ENCODE measurements at places on chromosomes 13 and 19. TPM values are rescaled to one million over a fixed set of nuclear protein-coding genes. Genes with fewer than 3 reads are reported as not detected.
A peak's percentile ranks its signal among the peaks of the same experiment; 100 is the strongest.

GRCh38 chr13:75312884-75313520 lies 169.0 kb downstream of the TBC1D4 start:
- no peak for DNase-seq

ZNF701 gene
- total RNA-seq, result 5.8 TPM

GRCh38 chr13:95124959-95125358 lies 176.3 kb downstream of the ABCC4 start:
- DNase-seq, result no peak

- no peak for DNase-seq
Observed at GRCh38 chr19:6216236-6216995, 63.4 kb downstream of the MLLT1 start.

GRCh38 chr13:67740871-67741535 lies 510.9 kb upstream of the PCDH9 start:
- no peak for DNase-seq

DNA sequence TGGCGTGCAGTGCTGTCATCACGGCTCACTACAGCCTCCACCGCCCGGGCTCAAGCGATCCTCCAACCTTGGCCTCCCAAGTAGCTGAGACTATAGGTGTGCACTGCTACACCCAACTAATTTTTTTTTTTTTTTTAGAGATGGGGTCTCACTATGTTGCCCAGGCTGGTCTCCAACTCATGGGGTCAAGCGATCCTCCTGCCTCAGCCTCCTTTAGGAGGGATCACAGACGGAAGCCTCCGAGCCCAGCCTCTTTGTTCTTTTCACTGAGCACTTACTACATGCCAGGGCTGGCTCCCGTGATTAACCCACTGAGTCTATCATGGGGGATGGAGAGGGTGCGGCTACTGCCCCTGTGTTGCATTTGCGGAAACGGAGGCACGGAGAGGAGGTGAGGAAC lies 12.9 kb upstream of the CACTIN start:
- DNase-seq, result no peak

GRCh38 chr19:38252941-38253691 lies 3.1 kb downstream of the PPP1R14A start:
- peak; percentile 52 for DNase-seq

- DNase-seq, result no peak
Observed at GRCh38 chr13:42149136-42149535, 100.7 kb downstream of the DGKH start.

TUBA3C gene
- total RNA-seq, result not detected

DNA sequence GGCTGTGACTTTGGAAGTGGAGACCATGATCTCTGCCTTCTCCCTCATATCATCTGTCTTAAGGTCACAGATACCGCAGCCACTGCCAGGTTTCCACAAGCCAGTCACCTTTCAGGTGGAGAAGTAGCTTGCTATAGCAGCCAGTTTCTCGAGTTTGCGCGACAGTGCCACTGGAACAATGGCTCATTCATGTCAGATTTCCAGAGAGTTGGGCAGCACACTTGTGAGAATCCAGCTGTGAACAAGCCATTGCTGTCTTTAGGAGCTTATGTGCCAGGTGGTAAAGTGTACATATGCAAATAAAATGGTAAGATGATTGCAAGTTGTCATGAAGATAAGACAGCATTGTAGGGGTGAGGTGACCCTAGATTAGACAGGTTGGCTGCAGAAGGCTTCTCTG lies 22.3 kb downstream of the GARRE1 start:
- no peak for DNase-seq

DNA sequence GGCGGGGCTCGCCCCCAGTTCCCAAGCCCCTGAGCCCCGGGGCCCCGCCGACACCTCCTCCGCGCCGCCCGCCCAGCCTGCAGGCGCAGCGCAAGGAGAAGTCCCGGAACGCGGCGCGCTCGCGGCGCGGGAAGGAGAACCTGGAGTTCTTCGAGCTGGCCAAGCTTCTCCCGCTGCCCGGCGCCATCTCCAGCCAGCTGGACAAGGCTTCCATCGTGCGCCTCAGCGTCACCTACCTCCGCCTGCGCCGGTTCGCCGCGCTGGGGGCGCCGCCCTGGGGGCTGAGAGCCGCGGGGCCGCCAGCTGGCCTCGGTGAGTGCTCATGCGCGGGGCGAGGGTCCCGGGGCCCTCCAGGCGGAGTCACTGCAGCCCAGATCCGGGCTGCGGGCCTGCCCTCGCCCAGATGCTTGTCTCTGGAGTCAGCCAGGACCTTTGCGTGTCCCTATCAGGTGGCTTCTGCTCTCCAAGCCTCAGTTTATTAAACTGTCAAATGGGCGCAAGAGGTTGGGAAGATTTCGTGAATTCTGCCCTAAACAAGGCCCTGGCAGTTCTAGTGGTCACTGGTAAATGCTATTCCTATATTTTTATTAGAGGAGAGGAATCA lies 2.0 kb downstream of the NPAS1 start:
- no peak for DNase-seq

DNA sequence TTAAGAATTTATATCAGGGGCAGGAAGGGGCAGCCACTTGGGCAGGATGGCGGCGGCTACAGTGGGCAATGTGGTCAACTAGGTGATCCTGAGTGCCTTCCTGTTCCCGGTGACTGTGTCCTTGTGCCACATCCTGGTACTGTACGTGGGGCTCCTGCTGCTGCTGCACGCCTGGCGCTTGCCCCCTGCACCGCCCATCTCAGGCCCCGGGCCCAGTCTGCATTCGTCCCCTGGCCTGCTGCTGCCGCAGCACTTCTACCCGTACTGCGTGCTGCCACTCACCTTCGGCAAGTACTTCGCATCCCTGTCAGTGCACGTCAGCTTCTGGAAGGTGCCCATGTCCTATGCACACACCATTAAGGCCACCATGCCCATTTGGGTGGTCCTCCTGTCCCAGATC lies 40.1 kb downstream of the IFT88 start:
- no peak for DNase-seq

DNA sequence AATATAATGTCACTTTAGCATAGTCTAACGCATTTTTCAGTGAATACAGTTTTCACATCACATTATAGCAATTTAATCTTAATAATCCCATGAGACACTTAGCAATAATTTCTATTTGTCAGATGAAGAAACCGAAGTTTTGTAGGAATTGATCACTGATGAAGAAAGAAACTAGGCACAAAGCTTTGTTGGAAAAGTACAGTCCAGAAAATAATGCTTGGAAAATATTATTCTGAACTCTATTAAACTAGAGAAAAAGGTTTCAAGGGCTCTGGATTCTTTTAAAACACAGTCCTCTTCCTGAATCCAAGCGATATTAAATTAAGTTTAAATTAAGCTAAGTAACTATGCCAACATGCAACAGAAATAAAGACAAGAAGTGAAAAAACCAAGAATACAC lies 62.2 kb downstream of the DCLK1 start:
- DNase-seq, result no peak

GRCh38 chr13:28564030-28564429 lies 69.1 kb upstream of the FLT1 start:
- DNase-seq, result no peak

OR4F17 gene
- total RNA-seq, result not detected
